Stimulated activated CD8-positive, alpha-beta memory T cell treated with anti-CD3 and anti-CD28 coated beads, Interleukin-15, amount 100 ng/mL, for 4 hours (primary cell): ENCODE measurements at places on chromosomes 12 and 14.

DNA sequence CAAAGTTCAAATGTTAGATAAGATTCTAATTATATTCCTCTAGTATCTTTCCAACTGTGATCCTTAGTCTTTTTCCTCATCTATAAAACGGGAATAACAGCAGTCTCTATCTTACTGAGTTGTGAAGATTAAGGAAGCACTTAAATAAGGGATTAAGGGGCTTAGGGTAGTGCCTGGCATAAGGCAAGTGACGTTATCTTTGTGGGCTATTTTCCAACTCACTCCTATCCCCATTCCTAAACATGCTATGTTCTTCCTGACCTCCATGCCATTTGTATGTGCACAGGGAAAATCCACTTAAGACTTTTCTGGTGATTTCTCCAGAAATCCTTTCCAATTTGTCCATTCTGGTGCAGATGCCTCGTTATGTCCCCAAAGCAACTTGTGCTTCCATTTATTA lies 33.3 kb downstream of the SUPT16H start:
- no peak for DNase-seq

DNA sequence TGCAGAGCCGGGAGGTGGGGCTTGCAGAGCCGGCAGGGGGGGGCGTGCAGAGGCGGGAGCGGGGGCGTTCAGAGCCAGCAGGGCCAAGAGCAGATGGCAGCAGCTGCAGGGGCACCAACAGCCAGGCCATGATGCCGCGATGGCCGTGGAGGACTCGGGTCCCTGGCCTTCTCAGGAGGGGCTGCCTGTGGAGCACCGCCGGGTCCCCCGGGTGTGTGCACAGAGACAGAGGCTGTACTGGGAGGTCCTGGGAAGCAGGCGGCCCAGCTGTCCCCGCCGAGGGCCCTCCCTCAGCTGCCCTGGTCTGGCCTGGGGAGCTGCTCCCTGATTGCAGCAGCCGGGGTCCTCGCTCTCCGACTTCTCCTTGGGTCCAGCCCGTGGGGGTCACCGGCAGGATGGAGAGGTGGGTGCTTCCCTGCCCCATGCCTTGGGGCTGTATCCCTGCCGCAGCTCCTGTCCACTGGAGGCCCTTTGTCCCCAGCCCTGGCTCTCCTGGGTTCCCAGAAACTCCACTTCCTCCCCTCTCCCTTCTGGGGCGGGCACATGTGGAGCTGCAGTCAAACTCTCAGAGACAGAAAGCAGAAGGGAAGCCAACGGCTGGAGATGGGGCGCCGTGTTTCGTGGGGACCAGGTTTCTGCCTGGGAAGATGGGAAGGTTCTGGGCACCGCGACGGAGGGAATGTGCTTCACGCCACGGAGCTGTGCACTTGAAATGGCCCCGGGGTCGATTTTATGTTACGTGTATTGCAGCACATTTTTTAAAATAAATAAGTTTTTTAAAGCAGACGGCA lies 75.8 kb upstream of the GALNT9 start:
- DNase-seq, result no peak

DNA sequence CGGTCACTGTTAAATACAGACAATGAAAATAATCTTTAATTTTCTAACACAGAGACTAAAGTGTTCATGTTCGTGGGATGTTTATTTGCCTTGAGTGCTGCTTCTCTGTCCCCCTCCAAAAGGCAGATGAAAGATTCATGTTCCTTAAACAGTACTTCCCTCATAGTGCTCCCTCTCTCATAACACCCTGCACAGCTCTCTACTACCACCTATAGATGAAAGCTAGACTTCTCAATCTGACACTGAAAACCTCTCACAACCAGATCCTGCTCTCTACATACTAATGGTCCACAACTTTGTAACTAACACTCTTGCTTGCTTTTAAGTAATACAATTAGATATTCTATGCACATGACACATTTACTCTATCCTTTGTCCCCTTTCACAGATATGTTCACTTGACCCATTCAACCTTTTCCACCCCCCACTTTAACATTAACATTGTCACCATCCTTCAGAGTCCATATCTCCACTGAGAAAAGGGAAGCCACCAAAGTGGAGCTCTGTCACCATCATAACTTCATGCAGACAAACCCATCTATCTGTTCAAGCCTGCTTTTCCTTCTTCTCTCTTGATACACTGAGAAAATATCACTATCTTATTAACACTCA lies 266.4 kb upstream of the USP15 start:
- no peak for DNase-seq

- peak; percentile 5 for DNase-seq
These were observed 613 bp downstream of the DUSP16 start for GRCh38 chr12:12562016-12562483.

DNA sequence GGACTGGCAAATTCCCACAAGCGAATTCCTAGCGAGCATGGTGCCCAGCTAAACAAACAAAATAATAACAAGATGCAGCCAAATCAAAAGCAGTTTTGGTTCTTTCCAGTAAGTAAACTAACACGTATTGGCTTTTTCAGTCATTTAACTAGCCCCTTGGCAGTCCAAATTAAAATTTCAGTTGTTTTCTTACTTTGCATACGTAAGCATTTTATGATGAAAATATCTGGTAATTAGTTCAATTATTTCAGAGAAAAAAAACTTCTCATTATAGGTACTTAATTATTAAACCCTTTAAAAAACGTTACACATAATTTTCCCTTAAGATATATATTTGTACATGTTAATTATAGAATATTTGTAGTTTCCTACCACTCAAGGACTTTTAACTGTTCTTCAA lies 70.1 kb downstream of the ST8SIA1 start:
- DNase-seq, result no peak

- no peak for DNase-seq
These were observed 36.6 kb downstream of the ESRRB start for GRCh38 chr14:76412501-76412900.
